Osteoblast (primary cell): ENCODE measurements at places on chromosomes 16 and 17. TPM values are rescaled to one million over a fixed set of nuclear protein-coding genes. Genes with fewer than 3 reads are reported as not detected.

The FTO gene
- total RNA-seq: 142 and 152 TPM in 2 replicates

The UBALD2 gene
- total RNA-seq: 3.8 and 5.1 TPM in 2 replicates

The ABCC12 gene
- total RNA-seq: not detected in 2 replicates

The DBF4B gene
- 2.2 and 2.7 TPM in 2 replicates for total RNA-seq

The MMP25 gene
- under 0.01 TPM in 1 of 2 replicates, not detected in the other for total RNA-seq

The TEX19 gene
- under 0.01 and 0.29 TPM in 2 replicates for total RNA-seq

The GNAO1 gene
- total RNA-seq: under 0.01 TPM in 1 of 2 replicates, not detected in the other

The OR1D2 gene
- total RNA-seq: not detected in 2 replicates

The MGRN1 gene
- total RNA-seq: 41.5 and 46.7 TPM in 2 replicates

The C16orf92 gene
- not detected in 2 replicates for total RNA-seq

The CYGB gene
- 39.1 and 74.0 TPM in 2 replicates for total RNA-seq

The C16orf78 gene
- total RNA-seq: not detected in 2 replicates

The ITGAX gene
- under 0.01 and 0.36 TPM in 2 replicates for total RNA-seq

The PDIA2 gene
- total RNA-seq: not detected in 2 replicates

The ANKRD40CL gene
- total RNA-seq: 0.36 TPM in 1 of 2 replicates, not detected in the other

The TBC1D28 gene
- not detected in 2 replicates for total RNA-seq

The DPEP3 gene
- total RNA-seq: not detected in 2 replicates

The G6PC1 gene
- total RNA-seq: not detected in 2 replicates

The ABCC11 gene
- total RNA-seq: under 0.01 and 0.29 TPM in 2 replicates

The CDK5R1 gene
- 0.59 and 0.72 TPM in 2 replicates for total RNA-seq

The OR4D1 gene
- total RNA-seq: not detected in 2 replicates

The NXN gene
- 60.7 and 68.8 TPM in 2 replicates for total RNA-seq

The HAS3 gene
- 1.4 and 1.5 TPM in 2 replicates for total RNA-seq

The MT4 gene
- not detected in 2 replicates for total RNA-seq

The ASIC2 gene
- not detected in 2 replicates for total RNA-seq

The CTRB2 gene
- not detected in 2 replicates for total RNA-seq

The CACNG5 gene
- not detected in 2 replicates for total RNA-seq

The STX1B gene
- total RNA-seq: 0.72 and 2.9 TPM in 2 replicates

The FBXO31 gene
- total RNA-seq: 31.2 and 33.3 TPM in 2 replicates

The ATXN7L3 gene
- 34.5 and 38.4 TPM in 2 replicates for total RNA-seq

The KRTAP3-2 gene
- total RNA-seq: not detected in 2 replicates

The ALDH3A1 gene
- under 0.01 TPM in 1 of 2 replicates, not detected in the other for total RNA-seq

The UTS2R gene
- not detected in 2 replicates for total RNA-seq

The OR1F1 gene
- 0.36 TPM in 1 of 2 replicates, not detected in the other for total RNA-seq

The USP6 gene
- not detected in 2 replicates for total RNA-seq

The DOC2A gene
- total RNA-seq: not detected in 2 replicates

The DBNDD1 gene
- 0.29 and 1.1 TPM in 2 replicates for total RNA-seq

The KREMEN2 gene
- not detected in 2 replicates for total RNA-seq

The MVD gene
- total RNA-seq: 67.3 and 73.1 TPM in 2 replicates

The C16orf96 gene
- total RNA-seq: under 0.01 TPM in 1 of 2 replicates, not detected in the other

The NPIPB9 gene
- 1.8 and 2.7 TPM in 2 replicates for total RNA-seq

The PIRT gene
- total RNA-seq: not detected in 2 replicates

The GRAPL gene
- total RNA-seq: not detected in 2 replicates

The KRT12 gene
- not detected in 2 replicates for total RNA-seq

The WWOX gene
- 23.3 and 23.9 TPM in 2 replicates for total RNA-seq

The CLEC19A gene
- total RNA-seq: not detected in 2 replicates

The PRSS33 gene
- total RNA-seq: not detected in 2 replicates

The PYCARD gene
- total RNA-seq: 53.9 and 61.5 TPM in 2 replicates
